ENCODE measurements at places on chromosomes 3 and 15.

DNA sequence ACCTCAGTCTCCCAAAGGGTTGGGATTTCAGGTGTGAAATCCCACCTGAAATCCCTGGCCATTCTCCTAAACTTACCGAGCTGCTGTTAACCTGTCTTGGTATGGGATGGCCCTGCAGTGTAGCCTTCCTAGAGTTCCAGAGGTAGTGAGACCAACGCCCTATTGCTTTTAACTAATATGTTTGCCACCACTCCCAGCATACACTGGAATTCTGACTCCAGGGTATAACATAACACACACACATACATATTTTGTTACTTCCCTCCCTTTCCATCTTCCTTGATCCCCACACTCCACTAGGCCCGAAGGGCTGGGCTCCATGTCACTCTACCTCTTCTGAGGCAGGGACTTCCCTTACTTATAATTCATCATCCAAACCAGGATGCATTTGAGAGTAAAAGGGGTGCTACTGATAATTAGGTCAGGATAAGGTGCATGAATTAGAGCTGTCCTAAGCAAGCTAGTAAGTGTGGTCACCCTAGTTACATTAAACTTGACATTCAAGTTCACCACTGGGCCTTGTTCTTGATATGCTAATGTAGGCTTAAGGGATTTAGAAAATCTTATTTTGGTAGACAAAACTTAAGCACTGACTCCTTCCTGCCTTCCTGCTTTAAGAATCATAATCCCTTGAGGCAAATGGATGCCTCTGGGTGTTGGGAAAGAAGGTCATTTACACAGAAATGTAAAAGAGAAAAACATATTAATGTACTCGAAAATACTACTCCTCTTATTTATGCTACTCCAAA, 317.6 kb downstream of the MAGI1 start:
- H3K4me3 ChIP-seq, result no peak overlapping the region
- peaks cover 4% of the 10 kb centered on the region for H3K27me3 ChIP-seq
- peaks cover 1% of the 10 kb centered on the region for H3K4me1 ChIP-seq
- no peak overlapping the region for H3K27ac ChIP-seq
- no peak for DNase-seq

DNA sequence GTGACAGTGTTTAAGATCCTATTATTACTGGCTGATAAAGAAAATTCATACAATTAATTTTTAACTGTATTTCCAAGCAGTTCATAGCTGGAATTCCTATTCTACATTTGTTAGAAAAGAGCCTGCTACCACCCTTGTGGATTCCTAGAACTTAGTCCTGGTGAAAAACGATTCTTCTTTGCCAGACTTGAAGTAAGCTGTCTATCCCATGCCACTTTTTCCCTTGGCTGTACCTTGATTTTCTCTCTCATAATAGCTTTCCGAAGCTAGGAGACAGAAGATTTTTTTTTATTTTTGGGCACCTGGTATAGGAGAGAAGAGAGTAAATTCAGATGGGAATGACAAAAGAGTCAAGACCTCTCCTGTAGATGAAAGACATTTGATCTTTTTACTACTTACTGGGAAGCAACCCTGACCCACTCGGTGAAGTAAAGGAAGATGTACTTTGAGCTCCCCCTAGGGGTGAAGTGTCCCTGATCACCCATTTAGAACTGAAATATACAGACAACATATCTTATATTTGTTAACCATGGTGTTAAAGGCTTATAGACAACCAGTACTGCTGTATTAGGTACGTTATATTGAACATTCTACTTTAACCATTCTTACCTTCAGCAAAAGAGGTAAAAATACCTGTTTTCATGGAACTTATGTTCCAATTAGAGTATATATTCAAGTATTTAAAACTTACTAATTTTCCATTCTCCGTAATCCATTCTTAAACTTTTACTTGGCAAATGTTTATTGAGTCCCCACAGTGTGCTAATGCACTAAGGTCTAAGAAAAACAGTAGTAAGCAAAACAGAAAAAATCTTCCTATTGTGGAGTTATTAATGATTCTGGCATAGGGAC, 36.2 kb upstream of the C3orf38 start:
- no peak overlapping the region for H3K27ac ChIP-seq
- H3K4me1 ChIP-seq, result no peaks in the 10 kb centered on the region
- H3K36me3 ChIP-seq, result no peaks in the 10 kb centered on the region

DNA sequence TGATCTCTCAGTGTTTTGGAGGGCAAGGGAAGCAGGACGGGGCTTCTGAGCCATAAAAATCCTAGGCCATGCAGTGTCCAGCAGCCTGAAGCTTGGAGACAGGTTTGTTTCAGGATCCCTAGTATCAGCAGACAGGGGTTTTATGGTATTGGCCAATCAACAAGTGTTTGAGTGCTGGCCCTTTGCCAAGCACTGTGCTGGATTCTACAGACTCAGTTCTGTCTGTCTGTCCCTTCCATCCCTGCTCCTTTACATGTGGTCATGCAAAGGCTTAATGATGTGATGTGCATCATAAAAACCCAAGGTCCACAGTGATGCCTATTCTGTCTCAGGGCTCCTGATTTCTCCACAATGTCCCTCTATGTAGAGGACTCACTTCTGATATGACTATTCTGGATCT, 184.1 kb downstream of the LRTM1 start:
- no peaks in the 10 kb centered on the region for H3K36me3 ChIP-seq
- H3K27ac ChIP-seq, result no peak overlapping the region
- DNase-seq, result no peak
- no peaks in the 10 kb centered on the region for H3K4me1 ChIP-seq
- no peak overlapping the region for H3K4me3 ChIP-seq

GRCh38 chr3:85259748-85260147, 301.0 kb downstream of the CADM2 start:
- no peaks in the 10 kb centered on the region for H3K36me3 ChIP-seq
- no peak overlapping the region for H3K27ac ChIP-seq
- DNase-seq, result no peak
- peaks cover 17% of the 10 kb centered on the region for H3K4me1 ChIP-seq

DNA sequence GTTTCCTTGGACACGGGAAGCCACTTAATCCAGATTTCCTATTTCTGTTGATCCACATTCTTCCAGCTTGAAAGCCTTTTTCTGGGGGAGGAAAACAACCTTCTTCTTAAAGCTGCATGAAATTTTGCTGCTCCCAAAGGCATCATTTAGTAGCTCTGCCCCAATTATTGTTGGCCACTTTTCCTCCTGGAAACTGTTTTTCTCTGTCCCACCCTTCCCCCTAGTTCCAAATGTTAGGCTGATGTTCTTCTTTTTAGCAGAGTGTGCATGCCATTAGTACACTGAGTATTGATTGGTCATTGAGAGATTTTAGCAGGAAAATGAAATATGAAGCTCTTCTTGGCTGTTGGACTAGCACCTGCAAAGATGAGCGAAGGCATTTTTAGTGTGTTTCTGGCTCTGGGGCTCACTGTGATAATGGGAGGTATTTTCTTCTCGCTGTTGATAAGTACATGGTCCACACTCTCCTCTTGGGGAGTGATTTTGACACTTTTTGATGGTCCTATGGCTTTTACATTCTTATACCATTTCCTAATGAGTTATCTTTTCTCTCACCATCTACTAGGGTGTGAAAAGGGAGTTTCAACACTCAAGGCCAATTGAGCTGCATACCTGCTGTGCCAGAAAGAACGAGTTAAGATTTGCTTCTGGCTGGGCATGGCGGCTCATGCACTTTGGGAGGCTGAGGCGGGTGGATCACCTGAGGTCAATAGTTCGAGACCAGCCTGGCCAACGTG, 200.5 kb downstream of the PTPRG start:
- no peak for DNase-seq
- H3K27ac ChIP-seq, result no peak overlapping the region

- no peak overlapping the region for H3K4me3 ChIP-seq
- no peaks in the 10 kb centered on the region for H3K36me3 ChIP-seq
- no peak for DNase-seq
- no peaks in the 10 kb centered on the region for H3K4me1 ChIP-seq
- no peak overlapping the region for H3K27ac ChIP-seq
- H3K27me3 ChIP-seq, result peaks cover 2% of the 10 kb centered on the region
These were observed 46.8 kb downstream of the CHL1 start for GRCh38 chr3:243356-243725.

All from glutamatergic neuron (in vitro differentiated cells).